ENCODE measurements at places on chromosomes 5 and 9.

DNA sequence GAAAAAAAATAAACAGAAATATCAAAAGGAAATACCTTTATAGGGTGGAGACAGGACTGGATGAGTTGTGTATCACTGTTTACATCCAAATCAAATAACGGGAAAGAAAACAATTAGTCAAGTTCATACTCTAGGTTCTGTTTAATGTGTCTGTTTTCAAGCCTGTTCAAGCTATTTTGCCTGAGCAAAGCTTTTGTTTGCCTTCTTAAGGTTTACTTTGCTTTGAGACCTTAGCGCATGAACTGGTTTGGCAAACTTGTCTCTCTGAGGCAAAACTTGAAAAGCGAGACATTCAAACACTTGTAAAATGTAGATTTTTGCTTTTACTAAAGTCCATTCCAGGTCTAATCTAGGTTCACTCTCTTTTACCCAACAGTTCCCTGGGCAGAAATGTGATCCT, 174.1 kb upstream of the RFX3 start:
- no peak for DNase-seq

DNA sequence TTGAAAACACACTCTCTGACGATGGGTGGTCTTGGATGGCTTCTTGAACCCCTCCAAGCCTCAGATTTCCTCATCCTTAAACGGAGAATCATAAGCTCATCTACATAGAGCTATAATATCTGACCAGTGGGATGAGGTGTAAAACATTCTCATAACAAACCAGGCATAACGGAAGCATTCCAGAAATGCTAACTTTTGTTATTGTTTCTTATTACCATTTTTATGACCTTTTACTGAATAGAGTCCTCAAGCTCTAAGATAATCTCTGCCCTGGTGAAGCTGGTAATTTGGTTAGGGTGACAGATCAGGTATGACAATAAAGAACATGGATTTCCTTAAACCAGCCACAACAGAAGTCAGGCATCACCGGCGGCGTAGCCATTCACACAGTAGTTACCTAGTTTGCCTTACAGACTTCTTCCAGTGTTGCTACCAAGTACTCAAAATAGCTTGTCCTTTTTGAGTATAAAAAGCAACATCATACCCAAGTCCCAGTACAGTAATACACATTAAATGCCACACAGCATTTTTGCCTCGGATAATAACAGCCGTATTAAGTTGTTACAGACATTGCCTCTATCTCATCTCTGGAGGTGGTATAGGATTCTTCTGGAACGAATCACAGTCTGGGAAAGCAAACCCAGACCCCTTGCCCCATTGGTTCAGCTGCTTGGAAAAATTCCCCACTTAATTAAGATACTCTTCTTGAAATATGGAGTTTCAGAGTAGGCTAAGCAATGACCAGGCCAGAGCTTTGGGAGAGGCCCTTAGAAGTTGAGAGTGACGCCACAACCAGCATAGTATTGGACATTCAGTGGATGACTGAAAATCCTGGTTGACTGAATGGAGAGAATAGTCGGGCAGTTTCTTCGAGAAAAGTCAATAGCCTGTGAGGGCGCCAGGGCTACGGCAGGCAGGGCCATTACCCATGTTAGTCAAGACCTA, 252.5 kb downstream of the SLIT3 start:
- DNase-seq = no peak

DNA sequence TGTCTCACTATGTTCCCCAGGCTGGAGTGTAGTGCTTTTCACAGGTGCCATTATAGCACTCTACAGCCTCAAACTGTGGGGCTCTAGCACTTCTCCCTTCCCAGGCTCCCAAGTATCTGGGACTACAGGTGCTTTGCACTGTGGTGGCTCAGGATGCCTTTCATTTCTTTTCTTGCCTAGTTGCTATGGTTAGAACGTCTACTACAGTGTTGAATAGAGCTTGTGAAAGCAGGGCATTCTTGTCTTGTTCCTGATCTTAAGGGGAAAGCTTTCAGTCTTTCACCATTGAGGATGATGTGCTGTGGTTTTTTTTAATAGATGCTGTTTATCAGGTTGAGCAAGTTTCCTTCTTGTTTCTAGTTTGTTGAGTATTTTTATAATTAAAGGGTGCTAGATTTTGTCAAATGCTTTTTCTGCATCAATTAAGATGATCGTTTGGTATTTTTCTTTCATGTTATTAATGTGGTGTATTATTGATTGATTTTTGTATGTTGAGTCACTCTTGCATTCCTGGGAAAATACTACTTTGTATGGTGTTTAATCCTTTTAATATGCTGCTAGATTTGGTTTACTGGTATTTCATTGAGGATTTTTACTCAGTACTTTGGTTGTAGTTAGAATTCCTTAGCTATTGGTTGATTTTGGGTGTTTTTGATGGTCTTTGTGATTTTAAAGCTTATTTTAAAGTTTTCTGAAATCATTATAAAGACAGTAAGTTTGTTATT, 35.6 kb downstream of the GPBP1 start:
- no peak for DNase-seq

GRCh38 chr9:80020530-80020929, 448.8 kb downstream of the TLE4 start:
- DNase-seq = no peak

DNA sequence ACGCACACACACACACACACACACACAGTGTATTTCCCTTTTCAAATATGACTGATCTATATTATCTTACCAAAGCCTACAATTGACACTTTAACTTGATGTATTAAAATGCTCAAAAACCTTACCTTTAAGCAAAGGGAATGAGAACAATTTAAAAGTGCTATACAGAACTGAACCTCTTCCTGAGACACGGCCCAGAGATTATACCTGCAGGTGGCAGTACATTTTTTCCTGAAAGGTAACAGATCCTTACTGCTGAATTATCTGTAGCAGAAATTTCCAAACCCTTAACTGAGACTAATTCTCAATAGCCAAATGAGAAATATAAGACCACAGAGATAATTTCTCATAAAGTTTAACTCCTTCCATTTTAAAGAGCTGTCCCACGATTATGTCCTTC, 91.1 kb downstream of the MYO10 start:
- DNase-seq = no peak

- no peak for DNase-seq
These were observed 56.7 kb upstream of the CARTPT start for GRCh38 chr5:71662381-71662780.

DNA sequence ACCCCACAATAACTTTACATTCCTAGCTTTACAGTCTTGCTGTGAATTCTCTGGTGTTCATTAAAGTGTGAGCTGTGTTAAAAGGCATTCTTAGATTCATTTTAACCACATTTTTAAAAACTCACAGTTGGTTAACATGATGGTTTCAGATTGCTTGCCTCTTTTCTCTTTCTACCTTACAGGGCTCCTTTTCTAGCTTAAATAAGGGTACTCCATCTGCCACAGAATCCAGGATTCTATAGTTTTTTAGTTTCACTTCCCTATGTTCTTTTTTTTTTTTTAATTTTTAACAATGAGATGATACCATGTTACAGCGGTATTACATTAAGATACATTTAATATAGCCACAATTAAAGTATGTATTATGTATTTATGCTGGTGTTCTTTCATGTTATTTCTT, 3.9 kb upstream of the FBXO4 start:
- no peak for DNase-seq

- no peak for DNase-seq
These were observed 493.7 kb downstream of the ENC1 start for GRCh38 chr5:74146796-74147195.

All from HFF-Myc (cell line).